CD4-positive, alpha-beta T cell treated with Interleukin-4 for 1 hour (primary cell): ENCODE measurements at places on chromosomes 13 and 19.

DNA sequence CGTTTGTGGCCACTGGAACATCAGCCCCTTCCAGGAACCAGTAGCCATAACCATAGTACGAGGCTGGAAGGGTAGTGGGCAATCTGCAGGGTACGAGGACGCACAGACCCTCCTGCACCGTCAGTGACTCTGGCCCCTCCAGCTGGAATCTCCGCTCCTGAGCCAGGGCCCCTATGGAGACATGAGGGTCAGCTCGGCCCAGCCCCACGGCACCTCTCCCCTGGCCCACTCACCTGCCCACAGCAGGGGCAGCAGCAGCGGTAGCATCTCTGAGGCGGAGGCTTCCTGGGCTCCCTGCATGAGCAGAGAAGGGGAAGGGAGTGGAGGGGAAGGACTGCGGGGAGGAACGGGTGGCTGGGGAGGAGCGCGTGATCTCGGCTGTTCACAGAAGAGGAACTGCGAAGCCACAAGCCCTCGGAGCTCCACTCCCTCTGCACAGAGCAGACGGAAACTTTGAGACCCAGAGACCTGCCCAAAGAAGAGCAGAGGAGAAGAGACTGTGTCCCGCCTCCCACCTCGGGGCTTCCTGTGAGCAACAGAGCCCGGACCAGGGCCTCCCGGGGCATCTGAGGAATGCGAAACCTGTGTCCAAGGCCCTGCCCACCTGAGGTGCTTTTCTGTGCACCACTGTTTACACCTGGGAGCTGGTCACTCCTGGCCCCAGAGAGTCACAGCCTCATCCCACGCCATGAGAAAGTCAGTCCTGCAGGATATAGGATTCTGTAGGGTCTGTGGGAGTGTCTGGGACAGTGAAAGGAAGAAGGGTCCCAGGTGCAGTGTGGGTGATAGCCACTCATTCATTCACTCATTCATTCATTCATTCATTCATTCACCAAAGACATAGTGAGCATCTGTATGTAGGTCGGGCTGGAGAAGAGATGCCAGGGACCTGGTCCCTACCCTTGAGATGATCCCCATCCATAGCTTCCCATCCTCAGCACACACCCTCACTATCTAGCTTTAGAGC is at the start of gene SIGLEC6:
Gene SIGLEC6, minus strand, starts transcription at position 322 of the 967 bp plus-strand sequence. Its CDS starts 22 bp downstream, at position 300.
- peak; percentile 34 for DNase-seq

GRCh38 chr19:51712461-51713081 is 11.2 kb downstream of the HAS1 start:
- no peak for DNase-seq

DNA sequence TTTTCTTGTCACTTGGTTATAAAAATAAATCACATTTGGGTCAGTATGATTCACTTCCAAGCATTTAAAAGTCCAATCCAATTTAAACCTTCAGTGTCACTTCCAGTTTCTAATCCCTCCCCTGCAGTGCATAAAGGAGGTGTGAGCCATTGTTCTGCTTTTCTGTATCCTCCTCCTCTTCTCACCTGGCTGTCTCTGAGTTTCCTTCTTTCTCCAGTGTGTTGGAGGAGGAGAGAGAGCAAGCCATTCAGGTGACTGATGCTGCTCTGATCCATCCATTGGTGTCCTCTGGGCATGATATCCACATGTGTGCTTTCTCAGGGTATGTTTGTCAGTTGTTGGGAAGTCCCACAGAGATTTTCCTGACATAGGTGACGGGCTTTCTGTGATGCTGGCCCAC is 1.2 kb downstream of the NUDT15 start:
- peak; percentile 1 for DNase-seq

DNA sequence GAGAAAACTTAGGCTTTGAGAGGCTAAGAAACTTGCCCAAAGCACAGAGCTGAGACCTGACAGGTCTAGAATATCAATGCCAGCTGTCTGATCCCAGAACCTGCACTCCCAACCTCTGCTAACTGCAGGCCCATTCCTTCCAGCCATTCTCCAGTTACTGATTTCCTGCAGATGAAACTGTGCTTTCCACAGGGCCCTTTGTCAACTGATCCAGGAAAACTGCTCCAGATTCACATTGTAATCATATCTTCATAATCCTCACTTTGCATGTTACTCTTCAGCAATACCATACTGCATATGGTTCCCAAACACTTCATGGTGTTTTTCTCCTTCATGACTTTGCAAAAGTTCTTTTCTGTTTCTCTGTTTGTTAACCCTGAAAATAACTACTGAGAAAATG is 100.6 kb downstream of the RAP2A start:
- DNase-seq = no peak

DNA sequence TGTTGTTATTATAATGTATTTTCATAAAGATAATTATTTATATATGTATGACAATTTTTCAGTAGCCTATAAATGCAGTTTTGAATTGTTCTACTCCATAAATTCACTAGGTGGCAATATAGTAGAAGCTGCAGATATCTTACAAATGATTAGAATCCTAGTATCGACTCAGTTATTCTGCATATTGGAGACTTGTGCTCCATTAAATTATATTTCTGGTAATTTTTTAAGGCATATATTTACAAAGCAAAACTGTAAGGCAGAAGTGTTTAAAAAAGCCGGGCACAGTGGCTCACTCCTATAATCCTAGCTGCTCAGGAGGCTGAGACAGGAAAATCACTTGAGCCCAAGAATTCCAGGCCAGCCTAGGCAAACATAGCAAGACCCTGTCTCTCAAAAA is 58.7 kb downstream of the DPY19L3 start:
- DNase-seq = peak; percentile 21

DNA sequence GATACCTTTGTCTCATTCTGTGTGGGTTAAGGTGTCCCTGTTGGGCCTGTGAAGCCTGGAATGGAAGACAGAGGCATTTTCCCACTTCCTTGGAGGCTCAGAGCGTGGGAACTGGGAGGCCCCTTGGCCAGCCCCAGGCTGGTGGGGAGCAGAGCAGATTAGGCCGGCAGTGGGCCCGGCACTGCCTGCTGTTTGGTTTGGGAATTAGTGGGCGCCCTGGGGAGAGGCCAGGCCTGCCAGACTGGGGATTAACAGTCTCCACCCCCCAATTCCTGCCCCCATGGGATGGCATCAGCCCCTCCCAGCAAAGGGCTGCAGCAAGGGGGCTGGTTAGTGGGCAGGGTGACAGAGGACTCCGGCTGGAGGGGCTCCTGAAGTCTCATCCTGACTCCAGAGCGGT is 3.1 kb upstream of the BEST2 start:
- no peak for DNase-seq

- no peak for DNase-seq
Observed at GRCh38 chr19:16867211-16867610, 21.6 kb upstream of the F2RL3 start.

DNA sequence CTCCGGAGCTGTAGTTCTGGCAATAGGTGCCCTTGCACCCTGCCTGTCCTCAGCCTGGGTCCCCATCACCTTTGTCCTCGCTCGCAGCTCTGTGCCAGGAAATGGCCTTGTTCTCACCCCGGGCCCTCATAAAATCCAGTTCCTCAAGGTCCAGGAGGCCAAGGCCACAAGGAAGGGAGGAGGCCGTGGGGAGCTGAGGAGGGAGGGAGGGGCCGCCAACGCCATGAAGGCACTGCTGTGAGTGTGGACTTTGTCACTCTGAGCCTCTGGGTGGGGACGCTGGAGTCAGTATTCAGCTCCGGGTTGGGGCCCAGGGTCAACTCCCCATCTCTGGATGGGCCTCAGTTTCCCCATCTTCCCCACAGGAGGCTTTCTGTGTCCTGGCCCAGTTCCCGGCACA is 9.2 kb upstream of the GNA11 start:
- DNase-seq = no peak

DNA sequence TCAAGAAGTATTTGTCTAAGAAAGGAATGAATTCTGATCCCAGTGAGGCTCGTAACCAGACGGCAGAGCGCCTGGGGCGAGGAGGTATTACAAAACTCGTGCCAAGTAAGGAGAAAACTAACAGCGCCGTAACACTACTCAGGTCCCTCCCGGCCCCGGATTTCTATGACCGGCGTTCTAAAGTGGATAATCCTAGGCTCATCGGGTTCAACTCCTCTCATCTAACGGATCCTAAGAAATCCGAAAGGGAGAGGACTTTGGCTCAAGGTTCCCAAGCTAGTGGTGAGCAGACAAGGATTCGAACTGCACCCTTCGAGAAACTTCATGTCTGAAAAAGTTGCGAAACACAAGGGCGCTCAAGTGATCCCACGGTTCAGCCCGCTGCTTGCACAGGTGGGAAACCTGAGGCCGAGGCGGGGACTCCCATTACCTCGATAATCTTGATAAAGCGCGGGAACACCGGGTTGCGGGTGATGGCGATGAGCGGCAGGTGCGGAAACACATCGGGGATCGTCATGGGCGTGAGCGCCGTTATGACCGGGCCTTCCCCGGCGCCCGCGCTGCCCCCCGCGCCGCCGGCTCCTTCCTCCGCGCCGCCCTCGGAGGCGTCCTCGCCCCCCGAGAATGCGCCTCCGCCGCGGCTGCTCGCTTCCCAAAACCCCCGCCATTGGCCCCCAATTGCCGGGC is 529 bp downstream of the LONP1 start:
- DNase-seq = no peak

DNA sequence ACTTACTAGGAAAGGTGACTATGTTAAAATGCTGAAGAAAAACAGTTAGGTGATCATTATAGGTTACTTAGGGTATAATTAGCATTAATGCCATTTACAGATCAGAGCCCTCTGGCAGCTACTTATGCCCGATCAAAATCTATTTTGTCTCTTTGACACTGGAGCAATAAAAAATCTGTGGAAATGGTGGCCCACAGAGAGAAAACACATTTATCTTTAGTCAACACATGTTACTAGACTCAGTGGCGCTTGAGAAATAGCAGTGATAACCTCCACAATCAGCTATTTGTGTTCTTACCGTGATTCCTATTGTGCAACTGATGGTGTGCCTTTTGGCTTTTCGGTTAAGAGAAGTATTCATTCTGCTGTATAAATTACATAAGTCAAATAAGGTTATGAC is 1519.6 kb downstream of the PCDH9 start:
- DNase-seq = no peak
